ENCODE measurements at places on chromosomes 4 and X.

GRCh38 chrX:9227276-9227675 is 193.3 kb upstream of the FAM9B start:
- DNase-seq = no peak

DNA sequence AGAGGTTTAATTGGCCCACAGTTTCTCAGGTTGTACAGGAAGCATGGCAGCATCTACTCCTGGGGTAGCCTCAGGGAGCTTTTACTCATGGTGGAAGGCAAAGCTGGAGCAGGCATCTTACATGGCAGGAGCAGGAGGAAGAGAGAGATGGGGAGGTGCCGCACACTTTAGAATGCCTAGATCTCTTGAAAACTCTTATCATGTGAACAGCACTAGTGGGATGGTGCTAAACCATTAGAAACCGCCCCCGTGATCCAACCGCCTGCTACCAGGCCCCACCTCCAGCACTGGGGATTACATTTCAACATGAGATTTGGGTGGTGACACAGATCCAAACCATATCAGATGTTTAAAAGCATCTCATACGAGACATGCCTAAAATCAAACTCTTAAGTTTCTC is 41.6 kb upstream of the SCOC start:
- DNase-seq = no peak

GRCh38 chr4:62194342-62194741 is 994.2 kb downstream of the ADGRL3 start:
- DNase-seq = no peak

DNA sequence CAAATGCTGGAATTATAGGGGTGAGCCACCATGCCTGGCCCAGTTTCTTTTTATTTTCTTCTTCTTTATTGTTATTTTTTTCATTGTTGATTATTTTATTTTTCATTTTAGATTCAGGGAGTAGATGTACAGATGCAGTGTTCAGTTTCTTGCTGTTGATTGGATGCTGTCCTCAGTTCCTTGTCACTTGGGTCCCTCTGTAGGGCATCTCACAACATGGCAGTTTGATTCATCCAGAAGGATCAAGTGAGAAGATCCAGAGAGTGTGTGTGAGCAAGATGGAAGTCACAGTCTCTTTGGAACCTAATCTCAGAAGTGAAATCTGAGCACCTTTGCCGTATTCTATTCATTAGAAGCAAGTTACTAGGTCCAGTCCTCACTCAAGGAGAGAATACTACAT is 20.9 kb downstream of the HMGB3 start:
- DNase-seq = no peak

- no peak for DNase-seq
Observed at GRCh38 chr4:98686043-98686707, 27.8 kb upstream of the TSPAN5 start.

DNA sequence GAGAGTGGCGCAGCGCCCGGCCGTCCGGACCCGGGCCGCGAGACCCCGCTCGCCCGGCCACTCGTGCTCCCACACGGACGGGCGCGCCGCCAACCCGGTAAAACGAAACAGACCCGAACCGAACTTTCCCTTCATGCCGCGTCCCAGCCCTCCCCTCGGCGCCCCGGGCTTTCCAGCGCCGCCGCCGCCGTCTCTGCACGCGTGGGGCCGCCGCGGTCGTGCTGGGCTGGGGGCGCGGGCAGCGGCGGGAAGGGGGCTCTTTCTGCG is 222 bp downstream of the SMAD1 start:
- no peak for DNase-seq

GRCh38 chr4:70841211-70841610 is 1.5 kb upstream of the GRSF1 start:
- no peak for DNase-seq

DNA sequence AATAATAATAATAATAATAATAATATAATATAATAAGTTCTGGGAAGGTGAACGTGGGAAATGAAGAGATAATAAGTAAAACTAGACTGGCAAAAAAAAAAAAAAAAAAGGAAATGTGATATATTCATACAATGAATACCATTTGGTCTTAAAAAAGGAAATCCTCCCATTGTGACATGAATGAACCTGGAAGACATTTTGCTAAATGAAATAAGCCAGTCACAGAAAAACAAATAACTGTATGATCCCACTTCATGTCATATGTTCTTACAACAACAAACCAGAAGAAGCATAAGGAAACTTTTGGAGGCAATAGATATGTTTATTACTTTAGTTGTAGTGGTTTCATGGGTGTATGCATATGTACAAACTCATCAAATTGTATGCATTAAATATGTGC is 63.1 kb downstream of the ATP11C start:
- no peak for DNase-seq

- DNase-seq = no peak
Observed at GRCh38 chr4:183097231-183098018, 1.6 kb upstream of the WWC2 start.

DNA sequence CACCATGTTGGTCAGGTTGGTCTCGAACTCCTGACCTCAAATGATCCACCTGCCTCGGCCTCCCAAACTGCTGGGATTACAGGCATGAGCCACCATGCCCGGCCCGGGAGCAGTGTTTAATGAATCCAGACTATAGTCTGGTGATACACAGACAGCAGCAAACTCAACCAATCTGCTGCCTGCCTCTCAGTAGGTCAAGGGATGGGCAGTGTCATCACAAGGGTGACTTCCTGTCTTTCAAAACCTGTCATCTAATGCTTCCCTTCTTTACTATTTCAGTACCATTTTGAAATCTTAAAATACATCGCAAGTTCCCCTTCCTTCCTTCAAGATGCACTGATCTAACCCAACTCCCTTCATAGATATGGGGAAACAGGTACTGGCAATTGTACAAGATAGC is 8.4 kb downstream of the RPL39 start:
- no peak for DNase-seq

- DNase-seq = no peak
Observed at GRCh38 chrX:13013363-13014110, 30.9 kb downstream of the FAM9C start.

GRCh38 chr4:54837576-54838140 is 179.9 kb downstream of the KIT start:
- no peak for DNase-seq

- peak; percentile 52 for DNase-seq
Observed at GRCh38 chr4:48813964-48814363, 16.9 kb upstream of the OCIAD1 start.

- DNase-seq = no peak
Observed at GRCh38 chr4:128916832-128917231, 107.3 kb downstream of the JADE1 start.

DNA sequence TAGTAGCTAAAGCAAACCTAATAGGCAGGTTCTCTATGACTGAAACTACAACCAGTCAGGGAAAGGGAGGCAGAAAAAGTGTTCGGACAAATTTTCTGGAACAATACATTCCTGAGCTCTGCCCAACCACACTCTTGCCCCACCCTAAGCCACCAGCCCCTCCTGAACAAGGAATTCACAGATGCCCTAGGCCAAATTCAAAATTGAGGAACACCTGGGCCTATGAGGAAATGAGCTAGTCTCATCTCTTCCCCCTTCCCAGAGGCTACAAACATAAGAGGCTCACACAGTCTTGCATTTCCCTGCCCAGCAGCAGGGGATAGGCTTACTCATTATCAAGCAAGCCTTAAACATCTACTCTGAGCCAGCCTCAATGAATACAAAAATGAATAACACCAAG is 284.7 kb downstream of the ZNF674 start:
- DNase-seq = no peak

DNA sequence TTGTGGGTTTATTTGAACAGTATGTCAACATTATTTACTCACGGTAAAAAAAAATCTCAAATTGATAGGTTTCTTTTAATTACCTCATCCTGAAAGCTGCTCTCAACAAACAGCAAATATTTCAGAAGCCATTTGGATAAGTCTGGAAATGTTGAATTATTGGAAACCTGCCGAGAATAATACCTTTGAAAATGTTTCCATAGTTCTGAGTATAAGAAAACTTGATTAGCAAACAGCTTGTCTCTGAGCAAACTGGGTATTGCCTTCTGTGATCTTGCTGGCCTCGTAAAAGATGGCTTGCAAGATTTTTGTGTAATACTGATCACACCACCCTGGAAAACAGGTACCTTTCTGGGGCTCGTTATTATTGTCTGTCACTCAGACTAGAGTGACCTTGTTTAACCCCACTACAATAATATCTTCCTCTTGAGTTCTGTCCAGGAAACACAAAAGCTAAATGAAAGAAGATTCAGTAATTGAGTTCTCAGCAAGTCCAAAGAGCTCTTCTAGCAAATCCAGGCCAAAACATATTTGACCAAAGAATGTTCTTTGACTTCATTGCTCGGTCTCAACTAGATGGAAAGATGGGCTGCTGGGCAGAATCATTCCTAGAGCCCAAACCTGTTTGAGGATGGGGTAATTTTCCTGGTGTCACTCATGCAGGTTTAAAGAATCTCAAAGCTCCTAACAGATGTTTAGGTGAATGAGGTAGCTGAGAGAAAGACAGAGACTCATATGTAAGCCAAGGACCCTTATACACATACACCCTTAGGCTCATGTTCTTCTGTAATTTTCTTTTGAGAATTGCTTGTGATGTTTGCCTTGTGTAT is 255.6 kb upstream of the JADE1 start:
- DNase-seq = no peak

GRCh38 chr4:172998527-172999469 is 169.8 kb upstream of the GALNT7 start:
- no peak for DNase-seq

DNA sequence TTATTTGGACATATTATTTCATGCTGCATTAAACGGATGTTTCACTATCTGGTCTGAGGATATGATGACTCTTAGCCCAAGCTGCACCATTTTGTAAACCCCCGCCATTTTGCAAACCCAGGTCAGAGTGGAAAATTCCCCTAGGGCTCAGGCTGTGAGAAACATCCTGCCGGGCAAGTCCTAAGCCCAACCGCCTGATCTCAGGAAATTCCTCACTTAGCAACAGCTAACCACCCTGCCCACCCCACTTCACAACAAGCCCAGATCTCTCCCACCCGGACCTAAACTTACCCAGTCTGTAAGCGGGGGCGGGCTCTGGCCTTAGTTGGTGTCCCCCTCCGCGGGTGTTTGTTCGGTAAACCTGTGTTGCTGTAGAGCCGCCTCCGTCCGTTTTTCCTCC is 2747.1 kb downstream of the PCDH7 start:
- no peak for DNase-seq

- DNase-seq = no peak
Observed at GRCh38 chrX:17559728-17560379, 177.4 kb upstream of the SCML1 start.

- no peak for DNase-seq
Observed at GRCh38 chr4:180532691-180533090, 1710.5 kb upstream of the TENM3 start.

DNA sequence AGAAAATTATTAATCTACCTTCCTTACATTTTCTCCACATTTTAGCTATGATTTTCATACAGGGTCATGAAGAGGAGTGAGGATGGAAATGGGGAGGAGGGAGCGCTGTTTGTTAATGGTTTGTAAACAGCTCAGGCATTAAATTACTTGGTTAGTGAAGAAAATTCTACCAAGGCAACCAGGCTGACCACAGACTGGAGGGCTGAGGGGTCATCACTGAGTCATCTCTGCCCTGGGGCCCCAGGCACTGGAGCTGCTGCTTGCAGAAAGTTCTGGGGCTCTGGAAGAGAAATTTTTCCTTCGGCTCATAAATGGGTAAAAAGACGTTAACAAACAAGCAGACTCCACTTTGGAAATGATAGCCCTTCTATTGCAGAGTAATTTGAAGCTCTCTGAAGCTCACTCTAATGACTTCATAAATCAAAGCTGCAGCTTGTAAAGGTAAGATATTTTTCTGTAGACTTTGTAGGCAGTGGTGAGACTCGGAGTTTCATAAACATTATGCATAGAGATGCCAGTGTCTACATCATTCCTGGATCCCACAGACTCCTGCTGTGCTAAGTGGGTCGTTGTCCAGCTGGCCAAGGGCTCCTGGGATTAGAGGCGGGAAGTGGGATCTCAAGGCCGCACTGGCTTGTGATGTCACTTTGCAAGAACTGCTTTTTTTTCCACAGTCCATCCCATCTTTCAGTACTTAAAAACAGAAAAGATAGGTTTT is 159.6 kb downstream of the PTTG2 start:
- no peak for DNase-seq

DNA sequence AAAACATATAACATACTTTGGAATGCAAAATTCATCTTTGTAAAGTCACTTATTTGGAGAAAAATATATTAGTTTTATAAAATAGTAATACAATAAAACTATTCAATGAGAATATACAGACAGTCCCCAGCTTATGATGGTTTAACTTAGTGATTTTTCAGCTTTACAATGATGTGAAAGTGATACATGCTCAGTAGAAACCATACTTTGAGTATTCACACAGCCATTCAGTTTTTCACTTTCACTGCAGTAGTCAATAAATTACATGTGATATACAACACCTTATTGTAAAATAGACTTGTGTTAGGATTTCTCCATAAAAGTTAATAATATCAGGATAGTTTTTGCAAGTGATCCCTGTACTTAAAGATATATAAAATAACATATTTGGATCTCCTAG is 436.0 kb downstream of the CENPC start:
- no peak for DNase-seq

DNA sequence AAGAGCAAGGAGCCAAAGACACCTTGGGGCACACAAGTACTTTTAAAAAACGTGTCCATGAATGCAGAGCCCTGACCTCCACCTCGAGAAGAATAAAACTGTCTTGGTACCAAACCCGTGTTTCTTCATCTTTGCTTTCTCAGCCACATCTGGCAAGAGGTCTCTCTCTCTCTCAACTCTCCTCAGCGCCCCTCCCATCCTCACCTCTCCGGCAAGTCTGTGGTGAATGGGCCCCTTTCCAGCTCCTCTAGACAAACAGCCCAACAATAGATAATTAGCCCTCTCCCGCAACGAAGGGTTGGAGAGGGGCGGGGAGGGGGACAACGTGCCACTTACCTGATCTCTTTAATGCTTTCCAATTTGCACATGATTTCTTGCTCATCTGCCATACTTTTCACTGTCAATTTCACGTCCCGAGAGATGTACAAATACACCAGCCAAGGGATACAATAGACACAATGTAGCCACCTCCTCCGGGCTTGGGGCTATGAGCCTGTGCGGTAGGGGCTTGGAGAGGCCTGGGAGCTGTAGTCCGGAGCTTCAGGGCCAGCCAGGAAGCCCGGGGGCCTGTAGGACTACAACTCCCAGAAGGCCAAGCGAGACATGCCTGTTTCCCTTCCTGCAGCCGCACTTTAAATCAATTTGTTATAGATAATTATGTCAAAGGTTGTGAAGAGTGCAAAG is at the start of gene ZC4H2:
Gene ZC4H2, minus strand, starts transcription at position 462 of the 684 bp plus-strand sequence. Its CDS starts 73 bp downstream, at position 389.
- DNase-seq = peak; percentile 85

DNA sequence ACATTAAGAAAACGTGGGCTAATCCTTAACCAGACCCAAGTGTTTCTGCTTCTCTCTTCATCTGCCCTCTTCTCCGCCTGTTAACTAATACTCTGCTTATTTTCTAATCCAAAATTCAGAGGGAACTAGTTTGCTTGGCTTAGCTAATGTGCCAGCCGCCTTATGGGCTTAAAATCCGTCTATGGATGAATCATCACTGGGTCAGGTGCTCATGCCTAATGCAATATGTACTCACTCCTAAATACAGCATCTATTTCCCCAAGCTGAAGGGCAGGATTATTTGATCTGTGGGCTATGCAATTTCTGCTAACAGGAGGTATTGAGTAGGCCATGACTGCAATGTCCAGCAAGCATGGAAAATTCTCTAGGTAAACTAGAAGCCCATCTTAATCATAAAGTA is 12.4 kb downstream of the DYNLT3 start:
- no peak for DNase-seq

All from D341Med (cell line).